Left ventricle myocardium inferior (tissue), 1 donor: ENCODE measurements at places on chromosomes 2 and 18. TPM values are rescaled to one million over a fixed set of nuclear protein-coding genes. Genes with fewer than 3 reads are reported as not detected.

Gene MLPH
- 73.5 TPM for total RNA-seq

Gene PTPRM
- total RNA-seq: 132 TPM

DNA sequence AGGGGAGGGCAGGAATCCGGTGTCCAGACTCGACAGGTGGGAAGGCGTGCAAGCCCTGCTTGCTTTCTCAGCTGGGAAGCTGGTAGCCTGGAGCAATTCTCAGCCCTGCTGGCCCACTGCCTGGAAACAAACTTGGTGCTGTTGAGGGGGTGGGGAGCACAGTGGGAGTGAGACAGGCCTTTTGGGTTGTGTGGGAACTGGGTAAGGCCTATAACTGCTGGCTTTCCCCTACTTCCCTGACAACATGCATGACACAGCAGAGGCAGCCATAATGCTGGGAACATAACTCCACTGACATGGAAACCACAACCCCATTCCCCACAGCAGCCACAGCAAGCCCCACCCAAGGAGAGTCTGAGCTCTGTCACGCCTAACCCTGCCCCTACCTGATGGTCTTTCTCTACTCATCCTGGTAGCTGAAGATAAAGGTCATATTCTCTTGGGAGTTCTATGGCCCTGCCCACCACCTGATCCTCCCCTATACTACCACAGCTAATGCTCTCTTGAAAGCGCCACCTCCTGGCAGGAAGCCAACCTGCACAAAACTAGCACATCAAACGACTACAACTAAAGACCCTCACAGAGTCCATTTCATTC, 122.9 kb upstream of the ACVR1C start:
- peaks cover 20% of the 10 kb centered on the region for H3K4me1 ChIP-seq
- no peak overlapping the region for H3K4me3 ChIP-seq
- peaks cover 38% of the 10 kb centered on the region for H3K36me3 ChIP-seq
- DNase-seq: no peak
- no peak overlapping the region for H3K27ac ChIP-seq

- H3K4me3 ChIP-seq: no peak overlapping the region
- no peak for DNase-seq
- peaks cover 77% of the 10 kb centered on the region for H3K36me3 ChIP-seq
- no peaks in the 10 kb centered on the region for H3K27me3 ChIP-seq
- H3K4me1 ChIP-seq: peaks cover 5% of the 10 kb centered on the region
Observed at GRCh38 chr2:232793271-232793670, 16.9 kb upstream of the KCNJ13 start.

GRCh38 chr2:211928201-211928600, 610.4 kb downstream of the ERBB4 start:
- H3K27me3 ChIP-seq: no peaks in the 10 kb centered on the region
- no peak for DNase-seq
- H3K27ac ChIP-seq: no peak overlapping the region
- peaks cover 17% of the 10 kb centered on the region for H3K4me1 ChIP-seq
- no peaks in the 10 kb centered on the region for H3K36me3 ChIP-seq

DNA sequence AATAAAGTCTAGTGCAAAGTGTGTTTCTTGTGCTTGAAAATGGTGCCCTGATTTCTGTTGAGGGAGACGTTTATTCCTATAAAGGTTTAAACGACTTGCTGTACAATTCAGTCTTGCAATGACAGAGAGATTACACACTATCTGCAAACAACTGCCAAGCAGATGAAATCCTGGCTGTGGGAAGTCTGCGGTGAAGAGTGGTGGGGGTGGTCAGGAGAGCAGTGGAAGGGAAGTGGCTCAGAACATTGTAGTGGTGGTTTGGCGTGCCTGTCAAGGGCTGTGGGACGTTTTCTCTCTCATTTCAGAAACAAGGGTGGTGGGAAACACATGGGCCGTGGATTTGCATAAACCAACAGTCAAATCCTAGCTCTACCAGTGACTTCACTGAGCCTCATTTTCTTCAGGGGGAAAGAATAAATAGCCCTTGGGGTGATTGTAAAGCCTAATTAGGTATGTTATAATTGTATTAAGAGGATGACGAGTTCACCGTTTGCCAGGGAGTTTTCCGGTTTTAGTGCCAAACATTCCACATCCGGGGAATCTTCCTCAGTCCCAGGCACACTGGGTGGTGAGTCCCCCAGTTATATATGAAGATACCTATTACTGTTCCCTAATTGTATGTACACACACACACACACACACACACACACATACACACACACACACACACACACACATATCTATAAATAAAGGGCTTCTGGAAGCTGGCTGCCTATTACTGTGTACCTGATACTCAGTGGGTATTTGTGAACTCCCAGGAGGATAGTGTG, 115.0 kb downstream of the SPTBN1 start:
- peak overlapping the region; percentile 75 for H3K27ac ChIP-seq
- peaks cover 98% of the 10 kb centered on the region for H3K4me1 ChIP-seq
- no peaks in the 10 kb centered on the region for H3K27me3 ChIP-seq
- H3K4me3 ChIP-seq: no peak overlapping the region
- DNase-seq: peak; percentile 45
- H3K36me3 ChIP-seq: no peaks in the 10 kb centered on the region

DNA sequence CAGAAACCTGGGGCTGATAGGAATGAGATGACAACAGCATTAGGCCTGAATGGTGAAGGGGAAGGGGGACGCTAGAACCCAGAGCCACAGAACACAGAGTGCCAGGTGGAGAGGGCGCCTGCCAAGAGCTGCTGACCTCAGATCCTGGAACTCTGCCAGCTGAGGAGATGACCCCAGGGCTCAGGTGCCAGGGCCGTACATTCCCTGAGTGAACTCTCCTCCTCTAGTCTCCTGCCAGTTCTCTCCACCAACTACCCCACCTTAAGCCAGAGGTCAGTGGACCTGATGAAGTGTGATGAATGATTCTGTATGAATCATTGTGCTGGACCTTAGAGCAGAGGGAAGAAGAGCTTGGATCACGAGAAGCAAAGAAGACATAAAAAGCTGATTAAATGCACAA, 1582.2 kb upstream of the ACVR2A start:
- no peaks in the 10 kb centered on the region for H3K4me1 ChIP-seq
- H3K36me3 ChIP-seq: no peaks in the 10 kb centered on the region
- DNase-seq: no peak
- no peak overlapping the region for H3K27ac ChIP-seq
- no peak overlapping the region for H3K4me3 ChIP-seq

DNA sequence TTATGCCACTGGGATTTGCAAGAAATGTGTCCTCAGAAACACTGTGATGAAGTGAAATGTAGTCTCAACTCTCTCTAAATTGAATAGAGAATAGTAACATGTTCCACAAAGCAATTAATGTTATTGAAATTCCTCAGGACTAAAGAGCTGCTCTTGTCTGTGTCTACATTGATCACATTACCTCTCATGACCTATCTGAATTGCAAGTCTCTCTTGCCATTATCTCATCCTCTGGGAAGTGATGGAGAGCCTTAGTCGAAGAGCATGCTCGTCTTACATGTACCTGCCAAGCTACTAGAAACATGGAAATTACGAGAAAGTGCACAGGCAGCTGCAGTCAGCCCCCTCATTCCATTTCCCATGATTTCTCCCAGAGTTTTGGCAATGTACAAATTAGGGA, 561.1 kb upstream of the ZNF804A start:
- no peak overlapping the region for H3K4me3 ChIP-seq
- DNase-seq: no peak
- no peaks in the 10 kb centered on the region for H3K36me3 ChIP-seq

DNA sequence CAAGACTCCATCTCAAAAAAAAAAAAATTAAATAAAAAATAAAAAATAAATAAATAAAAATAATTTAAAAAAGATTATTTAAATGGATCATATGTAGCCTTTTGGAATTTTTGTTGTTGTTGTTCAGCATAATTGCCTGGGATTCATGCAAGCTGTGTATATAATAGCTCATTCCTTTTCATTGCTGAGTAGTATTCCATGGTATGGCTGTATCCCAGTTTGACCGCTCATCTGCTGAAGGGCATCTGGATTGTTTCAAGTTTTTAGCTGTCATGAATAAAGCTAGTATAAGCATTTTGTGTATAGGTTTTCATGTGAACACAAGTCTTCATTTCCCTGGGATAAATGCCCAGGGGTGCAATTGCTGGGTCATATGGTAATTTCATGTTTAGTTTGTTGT, 6.4 kb upstream of the TANC1 start:
- H3K27me3 ChIP-seq: no peaks in the 10 kb centered on the region
- no peak overlapping the region for H3K27ac ChIP-seq
- no peaks in the 10 kb centered on the region for H3K36me3 ChIP-seq
- H3K4me1 ChIP-seq: peaks cover 22% of the 10 kb centered on the region

DNA sequence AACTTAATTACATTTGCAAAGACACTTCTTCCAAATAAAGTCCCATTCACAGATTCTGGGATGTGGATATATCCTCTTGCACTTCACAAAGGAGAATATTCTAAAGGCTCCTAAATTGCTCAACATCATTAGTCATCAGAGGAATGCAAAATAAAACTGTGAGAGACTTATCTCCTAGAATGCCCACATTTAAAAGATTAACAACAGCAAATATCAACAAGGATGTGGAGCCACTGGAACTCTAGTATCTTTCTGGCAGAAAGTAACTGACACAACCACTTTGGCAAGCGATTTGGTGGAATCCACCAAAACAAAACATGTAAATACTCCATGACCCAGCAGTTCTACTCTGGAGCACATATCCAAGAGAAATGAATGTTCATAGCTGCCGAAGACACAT, 4.6 kb downstream of the NEU2 start:
- H3K4me3 ChIP-seq: no peak overlapping the region
- H3K27ac ChIP-seq: no peak overlapping the region
- H3K4me1 ChIP-seq: peaks cover 5% of the 10 kb centered on the region
- no peak for DNase-seq
- H3K36me3 ChIP-seq: no peaks in the 10 kb centered on the region
